ENCODE measurements at places on chromosomes 2 and 18.

GRCh38 chr18:79912994-79913831 lies 38.2 kb downstream of the SLC66A2 start:
- no peak for DNase-seq

GRCh38 chr2:69703189-69703588 lies 38.7 kb upstream of the ANXA4 start:
- DNase-seq, result no peak

DNA sequence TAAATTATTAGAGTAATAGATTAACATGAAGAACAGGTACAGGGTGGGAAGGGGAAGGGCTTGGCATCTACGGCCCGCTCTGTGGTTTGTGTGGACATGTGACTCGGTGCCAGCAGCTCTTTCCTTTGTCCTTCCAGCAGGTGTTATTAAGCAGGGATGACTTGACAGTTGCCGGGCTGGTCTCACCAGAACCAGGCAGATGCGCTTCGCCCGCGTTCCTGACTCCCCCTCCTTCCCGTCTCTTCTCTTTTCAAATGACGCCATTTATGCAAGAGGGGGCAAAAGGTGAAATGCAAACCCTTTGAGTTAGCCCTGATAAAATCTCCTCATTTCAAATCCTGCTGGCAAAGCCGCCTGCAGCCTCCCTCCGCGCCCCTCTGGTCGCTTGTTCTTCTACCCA lies 38.9 kb upstream of the MGAT4A start:
- DNase-seq, result no peak

- no peak for DNase-seq
Observed at GRCh38 chr2:200193331-200193730, 113.2 kb upstream of the SPATS2L start.

DNA sequence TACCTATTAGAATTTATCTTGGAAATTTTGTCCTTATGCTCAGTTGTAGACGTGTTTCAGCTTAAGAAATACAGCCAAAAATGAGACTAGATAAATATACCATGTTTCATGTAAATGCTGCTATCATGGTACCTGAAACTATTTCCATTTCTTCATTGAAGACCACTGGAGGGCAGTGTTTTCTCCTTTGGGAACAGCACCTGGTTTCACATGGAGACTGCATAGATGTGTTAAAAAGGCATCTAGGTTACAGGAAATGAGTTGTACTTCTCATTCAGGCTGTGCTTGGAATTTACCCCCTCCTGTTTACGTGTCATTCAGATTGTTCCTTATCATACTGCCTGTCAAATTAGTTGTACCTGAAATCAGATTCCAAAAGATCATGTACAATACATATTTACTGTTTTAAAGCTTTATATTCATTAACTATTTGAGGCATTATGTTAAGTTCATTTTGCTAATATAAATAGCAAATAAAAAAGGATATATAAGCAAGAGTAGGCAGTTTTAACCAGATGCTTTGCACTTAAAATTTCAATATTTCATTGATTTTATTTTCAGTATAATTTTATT lies 57.3 kb upstream of the PSMD14 start:
- no peak for DNase-seq

DNA sequence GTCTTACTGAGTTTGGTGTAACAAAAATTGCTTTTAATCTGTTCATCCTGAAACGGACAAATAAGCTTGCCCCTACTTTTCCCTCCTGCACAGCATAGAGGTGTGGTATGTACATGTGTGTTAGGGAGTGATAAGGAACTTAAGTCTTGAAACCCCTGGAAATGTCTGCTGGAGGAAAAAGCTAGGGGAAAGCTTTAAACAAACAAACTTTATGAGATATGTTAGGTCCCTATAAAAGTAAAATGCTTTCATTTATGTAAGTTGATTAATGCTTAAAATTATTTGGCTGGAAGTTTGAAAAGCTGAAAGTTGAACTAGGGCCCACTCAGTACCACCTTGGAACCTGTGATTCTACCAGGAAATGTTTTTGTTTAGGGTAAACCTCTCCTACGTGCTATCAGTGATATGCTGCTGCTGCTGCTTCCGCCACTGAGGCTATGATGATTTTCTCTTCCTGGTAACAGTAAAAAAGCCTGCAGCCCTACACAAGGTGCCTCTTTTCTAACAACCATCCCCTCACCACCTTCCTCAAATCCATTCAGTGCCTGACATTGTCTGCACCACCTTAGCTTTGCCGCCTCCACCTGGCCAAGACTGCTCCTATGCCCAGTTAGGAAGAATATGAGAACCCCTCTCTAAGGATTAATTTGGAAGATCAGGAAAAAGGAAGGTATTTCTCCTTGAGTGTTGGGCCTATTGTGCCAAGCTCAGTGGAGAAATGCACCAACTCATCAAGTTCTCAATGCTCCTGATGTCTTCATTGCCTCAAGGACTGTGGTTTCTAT lies 2.5 kb upstream of the YES1 start:
- no peak for DNase-seq

DNA sequence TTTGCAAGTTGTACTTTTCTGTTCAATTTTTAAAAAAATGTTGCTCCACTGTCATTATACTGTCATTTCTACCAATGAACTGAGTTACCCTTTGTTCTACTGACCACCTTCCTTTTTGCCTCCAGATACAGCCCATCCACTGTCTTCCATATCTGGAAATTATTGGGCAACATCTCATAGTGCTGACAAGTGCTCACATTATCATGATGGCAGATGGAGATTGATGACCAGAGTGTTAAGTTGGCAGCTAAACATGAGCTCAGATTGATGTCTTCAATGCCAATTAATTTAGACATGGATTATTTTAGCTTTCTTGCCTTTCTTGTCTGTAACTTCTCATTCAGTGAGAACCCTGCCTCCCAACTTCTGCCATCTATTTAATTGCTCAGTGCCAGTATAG lies 76.6 kb downstream of the KIAA1328 start:
- no peak for DNase-seq

DNA sequence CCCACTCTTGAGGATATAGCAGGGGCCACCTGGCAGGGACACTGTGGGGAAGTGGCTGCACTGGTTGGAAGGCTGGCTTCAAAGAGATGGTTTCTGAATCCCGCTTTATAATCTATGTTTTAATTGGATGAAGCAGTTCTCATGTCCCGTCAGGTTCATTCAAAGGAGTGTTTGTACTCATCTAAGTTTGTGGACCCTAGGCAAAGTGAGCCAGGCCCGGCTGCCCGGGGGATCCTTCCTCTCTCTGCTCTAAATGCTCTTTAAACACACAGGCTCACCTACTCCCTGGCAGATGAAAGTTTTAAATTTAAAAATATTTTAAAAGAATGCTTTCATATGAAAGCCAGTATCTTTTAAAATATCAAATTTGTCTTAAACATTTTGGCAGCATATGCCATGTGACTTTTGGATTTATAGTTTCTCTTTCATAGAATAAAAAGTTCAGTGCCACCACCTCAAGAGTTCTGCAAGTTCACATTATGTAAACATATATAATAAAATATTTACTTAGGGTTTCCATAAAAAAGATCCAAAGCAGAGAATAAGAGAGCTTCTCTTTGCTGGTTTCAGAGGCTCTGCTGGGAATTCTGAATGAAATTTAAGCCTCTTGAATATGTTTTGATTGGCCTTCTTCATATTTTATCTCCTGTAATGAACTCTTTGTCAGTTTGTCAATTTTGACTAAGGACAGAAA lies 143.5 kb upstream of the ALPP start:
- DNase-seq, result no peak

GRCh38 chr2:54052825-54053718 lies 62.3 kb upstream of the ACYP2 start:
- no peak for DNase-seq

DNA sequence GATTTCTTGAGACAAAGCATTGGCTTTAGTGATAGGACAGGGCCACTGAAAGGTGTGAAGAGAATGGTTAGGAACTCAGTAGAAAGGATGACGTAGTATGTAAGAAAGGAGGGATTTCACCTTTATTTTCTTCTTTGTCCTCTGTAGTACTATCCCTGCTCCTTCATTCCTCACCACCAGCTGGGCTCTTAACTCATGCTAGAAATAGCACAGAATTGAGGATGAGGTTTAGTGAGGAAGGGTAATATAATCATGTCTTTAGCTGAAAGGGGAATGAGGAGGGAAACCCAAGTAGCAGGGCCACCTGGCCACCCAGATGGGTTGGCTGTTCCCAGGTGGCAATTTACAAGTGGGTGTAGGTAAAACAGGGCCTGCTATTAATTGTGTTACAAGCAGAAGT lies 15.2 kb downstream of the ACVR2A start:
- no peak for DNase-seq

- no peak for DNase-seq
Observed at GRCh38 chr2:99819766-99820165, 322.6 kb downstream of the AFF3 start.

DNA sequence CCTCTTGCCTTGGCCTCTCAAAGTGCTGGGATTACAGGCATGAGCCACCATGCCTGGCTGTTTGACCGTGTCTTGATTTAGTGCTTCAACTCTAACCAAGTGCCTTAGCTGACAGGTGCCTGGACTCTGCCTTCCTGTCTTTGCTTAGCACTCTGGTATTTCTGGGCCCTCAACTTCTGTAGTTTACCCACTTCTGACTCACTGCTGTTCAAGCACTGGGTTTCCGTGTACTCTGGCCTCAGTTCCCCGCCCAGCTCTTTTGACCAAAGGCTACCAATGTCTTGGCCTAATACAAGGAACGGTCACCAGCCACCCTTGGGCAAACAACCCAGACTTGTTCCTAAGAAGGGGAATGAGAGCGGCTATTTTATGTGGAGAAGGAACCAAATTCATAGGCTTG lies 35.7 kb upstream of the CABLES1 start:
- no peak for DNase-seq

DNA sequence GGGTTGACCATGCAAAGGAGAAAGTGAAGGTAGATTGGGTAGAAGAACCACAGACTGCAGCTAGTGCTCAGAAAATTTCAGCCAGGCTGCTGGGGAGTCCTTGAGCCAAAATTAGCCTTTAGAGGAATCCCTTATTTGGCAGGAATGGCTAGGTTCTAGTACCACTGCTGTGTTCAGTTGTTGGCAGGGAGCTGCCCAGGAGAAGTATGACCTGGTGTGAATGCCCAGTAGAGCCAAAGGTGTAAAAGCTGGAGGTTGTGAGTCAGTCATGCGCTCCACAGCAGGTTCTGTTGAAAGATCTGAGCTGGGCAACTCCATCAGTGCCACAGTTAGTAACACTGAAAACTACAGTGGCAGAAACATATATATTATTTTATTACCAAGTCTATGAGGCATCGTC lies 36.4 kb upstream of the TBR1 start:
- DNase-seq, result no peak

DNA sequence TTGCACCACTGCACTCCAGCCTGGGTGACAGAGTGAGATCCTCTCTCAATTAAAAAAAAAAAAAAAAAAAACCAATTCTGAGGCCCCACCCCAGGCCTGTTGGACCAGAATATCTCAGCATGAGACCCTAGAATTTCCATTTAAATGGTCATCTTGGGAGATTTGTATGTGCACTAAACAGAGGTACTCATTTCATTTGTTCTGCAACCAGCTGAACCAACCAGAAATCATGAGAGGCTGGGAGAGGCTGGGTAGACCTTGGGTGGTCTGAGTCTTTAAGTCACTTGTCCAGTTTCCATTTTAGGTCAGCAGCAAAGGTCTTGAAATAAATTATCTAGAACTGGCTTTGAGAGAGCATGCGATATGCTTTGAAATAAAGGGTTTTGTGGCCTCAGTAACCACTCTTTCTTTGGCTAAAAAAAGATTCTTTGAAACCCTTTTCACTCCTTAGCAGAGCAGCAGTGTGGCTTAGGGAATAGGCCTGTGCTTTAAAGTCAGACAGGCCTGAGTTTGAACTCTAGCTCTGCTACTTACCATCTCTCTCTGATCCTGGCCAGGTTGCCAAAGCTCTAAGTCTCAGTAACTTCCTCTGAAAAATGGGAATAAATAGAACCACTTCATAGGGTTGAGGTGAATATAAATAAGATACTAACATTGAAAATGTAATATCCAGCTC lies 52.6 kb downstream of the QPCT start:
- no peak for DNase-seq

- DNase-seq, result no peak
Observed at GRCh38 chr18:78831603-78832002, 148.0 kb upstream of the SALL3 start.

All from stimulated activated CD8-positive, alpha-beta memory T cell treated with anti-CD3 and anti-CD28 coated beads, Interleukin-2, amount 100 ng/mL, for 1 hour (primary cell).